IgD-negative memory B cell (primary cell): ENCODE measurements at places on chromosomes 11 and 22. TPM values are rescaled to one million over a fixed set of nuclear protein-coding genes. Genes with fewer than 3 reads are reported as not detected.

The GLYATL2 gene
- not detected for polyA plus RNA-seq

The OR8G1 gene
- polyA plus RNA-seq = not detected

The HEPHL1 gene
- polyA plus RNA-seq = 0.04 TPM

The KIF18A gene
- 1.4 TPM for polyA plus RNA-seq

The LSP1 gene
- polyA plus RNA-seq = 841 TPM

The CELSR1 gene
- polyA plus RNA-seq = 5.2 TPM

The SLC37A2 gene
- 11.2 TPM for polyA plus RNA-seq

The MMP27 gene
- not detected for polyA plus RNA-seq

The UBQLNL gene
- polyA plus RNA-seq = not detected

The TXN2 gene
- 116 TPM for polyA plus RNA-seq

The C1QTNF4 gene
- not detected for polyA plus RNA-seq

The MRGPRF gene
- not detected for polyA plus RNA-seq

The FREY1 gene
- not detected for polyA plus RNA-seq

The TRIM49C gene
- not detected for polyA plus RNA-seq

The KCNA4 gene
- not detected for polyA plus RNA-seq

The SAA1 gene
- polyA plus RNA-seq = not detected

The LTO1 gene
- polyA plus RNA-seq = 14.0 TPM

The GSTT2B gene
- not detected for polyA plus RNA-seq

The KRTAP5-2 gene
- not detected for polyA plus RNA-seq

The CLDN5 gene
- polyA plus RNA-seq = 0.79 TPM

The TTC36 gene
- 0.55 TPM for polyA plus RNA-seq

The APOL5 gene
- polyA plus RNA-seq = not detected

The ROM1 gene
- 0.19 TPM for polyA plus RNA-seq

The FAM227A gene
- not detected for polyA plus RNA-seq

The TNNT3 gene
- 0.23 TPM for polyA plus RNA-seq

The GALNT18 gene
- not detected for polyA plus RNA-seq

The HTR3A gene
- polyA plus RNA-seq = 11.3 TPM

The OR56A1 gene
- polyA plus RNA-seq = not detected

The SAA2 gene
- 0.35 TPM for polyA plus RNA-seq

The CD6 gene
- 8.6 TPM for polyA plus RNA-seq

The TH gene
- not detected for polyA plus RNA-seq

The RFPL1 gene
- polyA plus RNA-seq = not detected

The TEX12 gene
- polyA plus RNA-seq = 0.20 TPM

The PHETA2 gene
- polyA plus RNA-seq = 1.6 TPM

The ALDH3B2 gene
- polyA plus RNA-seq = not detected
